Activated B cell treated with CpG ODN at 0.5 μM for 24 hours (primary cell): ENCODE measurements at places on chromosomes 13 and 19.

- DNase-seq: no peak
Measured at GRCh38 chr19:14514215-14514863, 3.9 kb downstream of the DNAJB1 start.

DNA sequence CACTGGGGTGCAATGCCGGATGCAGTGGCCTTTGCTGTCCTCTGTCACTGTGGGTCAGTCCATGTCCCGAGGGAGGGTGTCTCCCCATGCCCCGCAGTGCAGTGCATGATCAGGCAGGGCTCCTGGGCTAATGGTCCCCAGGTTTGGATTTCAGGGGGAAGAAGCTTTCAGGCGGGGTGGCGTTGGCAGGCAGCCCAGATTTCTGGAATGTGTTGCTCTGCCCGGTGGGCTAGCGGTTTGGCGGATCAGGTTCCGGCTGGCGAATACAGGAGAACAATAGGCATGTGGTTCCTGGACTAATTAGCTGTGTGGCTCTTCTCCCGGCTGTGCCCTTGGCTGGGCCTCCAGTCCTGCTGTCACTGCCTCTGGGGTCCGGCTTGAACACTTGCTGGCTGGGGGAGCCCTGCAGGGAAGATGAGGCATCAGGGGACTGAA, 141.3 kb downstream of the FGF9 start:
- no peak for DNase-seq

DNA sequence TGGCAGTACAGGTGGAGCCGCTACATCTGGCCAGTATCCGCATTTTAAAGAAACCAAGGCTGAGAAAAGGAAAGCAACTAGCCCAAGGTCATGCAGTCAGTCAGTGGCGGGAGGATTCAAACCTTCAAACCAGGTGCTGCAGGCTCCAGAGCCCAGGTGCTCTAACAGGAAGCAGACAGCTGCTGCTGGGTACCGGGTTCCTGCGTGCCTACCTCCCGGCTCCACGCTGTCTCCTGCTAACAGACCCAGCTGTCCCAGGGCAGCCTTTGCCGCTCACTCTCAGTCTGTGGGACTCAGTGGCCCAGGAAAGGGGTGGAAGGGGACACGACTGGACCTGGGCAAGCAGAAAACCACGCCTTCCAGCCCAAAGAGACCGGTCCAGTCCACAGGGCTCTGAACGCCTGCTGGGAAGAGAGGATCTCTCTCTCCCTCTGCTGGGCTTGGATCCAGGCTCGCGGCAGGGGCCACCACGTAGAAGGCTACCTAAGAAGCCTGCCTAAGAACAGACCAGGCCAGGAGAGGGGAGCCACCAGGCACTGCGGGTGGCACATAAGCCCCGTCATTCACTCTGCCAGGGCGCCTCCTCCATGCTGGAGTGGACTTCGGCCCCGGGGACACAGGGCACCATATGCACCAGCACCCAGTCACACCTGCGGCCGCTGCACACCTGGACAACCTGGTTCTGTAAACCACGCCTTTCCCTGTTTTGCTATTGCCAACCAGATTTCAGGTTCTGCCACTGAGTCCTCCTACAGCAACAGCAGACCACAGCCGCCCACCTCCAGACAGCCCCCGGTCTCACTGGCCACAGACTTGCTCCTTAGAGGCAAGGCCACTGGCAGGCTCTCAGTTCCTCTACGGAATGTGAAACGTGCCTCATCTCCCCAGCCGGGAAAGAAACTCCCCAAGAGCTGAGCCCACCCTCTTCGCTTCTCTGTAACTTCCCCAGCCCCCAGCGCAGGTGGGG, 4.6 kb downstream of the DAPK3 start:
- no peak for DNase-seq

- no peak for DNase-seq
Measured at GRCh38 chr13:113912596-113912995, 48.7 kb upstream of the GAS6 start.

- no peak for DNase-seq
Measured at GRCh38 chr13:80039000-80039399, 301.9 kb downstream of the SPRY2 start.

DNA sequence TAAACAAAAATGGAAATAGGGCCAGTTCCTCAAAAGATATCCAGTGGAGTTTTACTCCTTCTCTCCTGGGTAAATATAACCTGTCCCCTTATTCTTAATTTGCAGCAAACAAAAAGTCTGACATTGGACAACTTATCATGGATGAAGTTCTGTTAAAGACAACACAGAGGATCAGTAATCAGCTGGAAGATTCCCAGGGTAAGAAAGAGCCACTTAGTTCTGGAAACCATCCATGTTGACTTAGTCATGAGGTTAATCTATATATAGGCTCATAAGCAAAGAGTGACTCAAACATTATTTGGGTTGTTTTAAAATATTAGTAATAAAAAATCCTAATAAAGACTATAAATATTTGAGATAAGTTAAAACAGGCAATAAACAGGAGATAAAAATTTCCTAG, 40.5 kb upstream of the EBPL start:
- no peak for DNase-seq

DNA sequence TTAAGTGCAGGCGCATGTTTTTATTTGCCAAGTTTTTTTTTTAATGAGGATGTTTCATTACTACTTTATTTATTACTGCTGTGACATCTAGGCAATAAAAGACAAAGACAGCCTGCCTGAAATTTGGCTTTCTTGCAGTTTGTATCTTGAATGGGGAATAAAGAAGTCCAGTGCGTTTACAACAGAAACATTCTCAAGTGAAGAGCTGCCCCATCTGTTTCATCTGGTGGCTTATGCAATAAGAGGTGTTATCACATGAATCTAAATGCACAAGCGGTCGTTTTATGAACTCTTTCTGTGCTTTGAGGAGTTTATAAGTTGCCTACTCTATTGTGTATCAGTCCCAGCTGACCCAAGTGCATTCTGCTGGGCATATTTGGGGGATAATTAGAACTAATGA, 12.6 kb upstream of the MAB21L1 start:
- DNase-seq: no peak
